Chondrocyte (in vitro differentiated cells): ENCODE measurements at places on chromosomes 7 and 10. TPM values are rescaled to one million over a fixed set of nuclear protein-coding genes. Genes with fewer than 3 reads are reported as not detected.

GRCh38 chr7:105178928-105179541 is 165.0 kb downstream of the KMT2E start:
- peaks cover 3% of the 10 kb centered on the region for H3K36me3 ChIP-seq
- H3K4me3 ChIP-seq: no peak overlapping the region
- no peaks in the 10 kb centered on the region for H3K27me3 ChIP-seq
- H3K27ac ChIP-seq: no peak overlapping the region
- DNase-seq: no peak

GRCh38 chr7:41255716-41256115 is 447.2 kb downstream of the INHBA start:
- no peak for DNase-seq
- peaks cover 13% of the 10 kb centered on the region for H3K4me1 ChIP-seq
- no peaks in the 10 kb centered on the region for H3K27me3 ChIP-seq
- no peak overlapping the region for H3K27ac ChIP-seq

The CHAT gene
- total RNA-seq: not detected in 3 replicates

The KIAA1549 gene
- total RNA-seq: 4.7 to 9.2 TPM (median 8.5 TPM) in 3 replicates

The HABP2 gene
- total RNA-seq: not detected in 3 replicates

GRCh38 chr10:120132811-120133210 is 240.3 kb downstream of the SEC23IP start:
- H3K27ac ChIP-seq: no peak overlapping the region
- H3K27me3 ChIP-seq: peaks cover 8% of the 10 kb centered on the region
- no peak overlapping the region for H3K4me3 ChIP-seq
- peaks cover 3% of the 10 kb centered on the region for H3K4me1 ChIP-seq
- H3K36me3 ChIP-seq: no peaks in the 10 kb centered on the region
- no peak for DNase-seq

The NUP42 gene
- total RNA-seq: 22.4 to 25.6 TPM (median 25.4 TPM) in 3 replicates

- H3K27me3 ChIP-seq: no peaks in the 10 kb centered on the region
- H3K36me3 ChIP-seq: no peaks in the 10 kb centered on the region
- no peak overlapping the region for H3K27ac ChIP-seq
- no peak for DNase-seq
These were observed 99.6 kb upstream of the TBX20 start for GRCh38 chr7:35353481-35353880.

GRCh38 chr10:62850646-62851045 is 34.5 kb upstream of the EGR2 start:
- DNase-seq: no peak
- no peak overlapping the region for H3K4me3 ChIP-seq
- H3K4me1 ChIP-seq: no peaks in the 10 kb centered on the region
- no peaks in the 10 kb centered on the region for H3K36me3 ChIP-seq

GRCh38 chr7:134356421-134356936 is 39.7 kb upstream of the SLC35B4 start:
- peaks cover 10% of the 10 kb centered on the region for H3K27me3 ChIP-seq
- H3K4me3 ChIP-seq: no peak overlapping the region
- H3K4me1 ChIP-seq: peaks cover under 1% of the 10 kb centered on the region

GRCh38 chr10:23412223-23412622 is 26.7 kb upstream of the OTUD1 start:
- no peak for DNase-seq
- H3K4me1 ChIP-seq: no peaks in the 10 kb centered on the region
- H3K27ac ChIP-seq: no peak overlapping the region
- no peaks in the 10 kb centered on the region for H3K36me3 ChIP-seq

The REEP3 gene
- 77.8 to 80.6 TPM (median 78.3 TPM) in 3 replicates for total RNA-seq

- no peak for DNase-seq
- H3K27ac ChIP-seq: no peak overlapping the region
- no peaks in the 10 kb centered on the region for H3K27me3 ChIP-seq
These were observed 439.6 kb downstream of the TNS3 start for GRCh38 chr7:47142169-47142866.

The GLUD1 gene
- 90.7 to 98.7 TPM (median 94.1 TPM) in 3 replicates for total RNA-seq

- H3K4me1 ChIP-seq: peaks cover 18% of the 10 kb centered on the region
- no peaks in the 10 kb centered on the region for H3K27me3 ChIP-seq
- no peak overlapping the region for H3K27ac ChIP-seq
- DNase-seq: no peak
- H3K4me3 ChIP-seq: no peak overlapping the region
These were observed 17.5 kb downstream of the HKDC1 start for GRCh38 chr10:69237528-69238159.

DNA sequence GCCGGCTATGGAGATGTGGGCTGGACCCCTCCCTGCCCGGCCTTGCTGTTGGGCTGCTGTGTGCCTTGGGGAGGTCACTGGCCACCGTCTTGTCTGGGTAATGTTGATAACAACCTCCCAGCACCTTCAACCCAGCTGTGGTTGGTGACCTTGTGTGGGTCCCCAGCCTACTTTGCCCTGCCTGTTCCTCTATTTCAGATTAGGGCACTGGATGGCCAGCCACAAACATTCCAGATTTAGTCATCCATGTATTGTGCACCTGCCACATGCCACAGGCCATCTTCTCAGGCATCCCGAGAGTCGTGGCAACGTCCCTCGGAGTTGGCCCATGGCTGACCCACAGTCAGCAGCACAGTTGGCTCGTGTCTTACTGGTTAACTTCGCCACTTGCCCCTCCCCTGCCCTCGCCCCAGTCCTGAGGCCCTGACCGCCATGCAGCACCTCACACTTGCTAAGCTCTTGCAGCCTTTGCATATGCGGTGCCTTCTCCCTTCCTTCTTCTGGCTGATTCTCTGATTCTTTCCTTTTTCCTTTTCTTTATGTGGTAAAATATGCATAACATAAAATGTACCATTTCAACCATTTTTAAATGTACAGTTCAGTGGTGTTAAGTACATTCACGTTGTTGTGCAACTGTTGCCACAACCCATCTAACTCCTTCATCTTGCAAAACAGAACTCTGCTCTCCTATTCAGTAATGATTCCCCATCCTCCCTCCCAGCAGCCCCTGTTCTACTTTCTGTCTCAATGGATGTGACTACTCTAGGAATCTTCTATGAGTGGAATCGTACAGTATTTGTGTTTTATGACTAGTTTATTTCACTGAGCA is 60.6 kb downstream of the PRF1 start:
- no peak overlapping the region for H3K4me3 ChIP-seq
- H3K36me3 ChIP-seq: no peaks in the 10 kb centered on the region
- no peak for DNase-seq
- H3K27ac ChIP-seq: no peak overlapping the region
